Fibroblast of lung (primary cell): ENCODE measurements at places on chromosomes 6 and 20. TPM values are rescaled to one million over a fixed set of nuclear protein-coding genes. Genes with fewer than 3 reads are reported as not detected.

DNA sequence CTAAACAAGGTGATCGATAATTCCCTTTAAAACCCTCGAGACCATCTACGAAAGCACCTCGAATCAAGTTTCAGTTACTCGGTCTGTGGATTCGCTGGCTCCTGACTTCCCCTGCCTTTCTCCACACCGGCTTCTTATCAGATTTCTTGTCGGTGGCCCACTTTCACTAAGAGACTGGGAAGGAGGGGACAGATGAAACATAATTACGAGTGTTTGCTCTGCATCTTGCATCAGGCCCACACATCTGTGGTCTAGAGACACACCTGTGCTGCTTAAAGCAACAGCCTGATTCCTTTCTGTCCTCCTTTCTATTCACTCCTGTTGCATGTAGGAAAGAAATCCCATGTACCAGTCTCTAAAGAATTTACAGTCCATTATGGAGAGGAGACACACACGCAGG, 37.7 kb downstream of the INSM1 start:
- no peak for DNase-seq

- DNase-seq: peak; percentile 70
These were observed 88.4 kb downstream of the CDC5L start for GRCh38 chr6:44475779-44476434.

The MUC21 gene
- total RNA-seq: not detected in 2 replicates

The CRISP3 gene
- total RNA-seq: not detected in 2 replicates

GRCh38 chr20:25532971-25533391, 52.4 kb downstream of the NINL start:
- DNase-seq: peak; percentile 65

- no peak for DNase-seq
These were observed 10.5 kb upstream of the HSF2 start for GRCh38 chr6:122388945-122389344.

DNA sequence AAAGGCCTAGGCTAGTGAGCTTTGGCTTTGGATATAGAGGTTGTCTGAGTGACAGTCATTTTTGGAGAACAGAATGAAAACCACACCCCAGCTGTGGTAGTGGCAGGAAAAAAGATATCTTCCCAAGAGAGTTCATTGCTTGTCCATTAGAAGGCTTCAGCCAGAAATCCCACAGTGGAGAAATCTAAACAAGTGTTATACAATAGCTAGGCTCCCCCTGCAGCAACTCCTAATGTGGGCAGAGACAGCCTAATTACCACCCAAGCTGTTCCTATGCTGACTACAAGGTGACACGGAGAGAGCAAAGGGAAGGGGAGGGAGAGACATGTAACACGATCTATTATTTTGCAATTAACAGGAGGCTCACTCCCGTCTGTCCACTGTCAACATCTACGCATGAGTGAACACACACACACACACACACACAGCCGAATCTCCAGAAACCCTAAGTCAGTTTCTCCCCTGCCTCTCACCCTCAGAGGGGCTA, 147.5 kb upstream of the TCF21 start:
- peak; percentile 17 for DNase-seq

The TMEM244 gene
- total RNA-seq: not detected in 2 replicates

The SSR1 gene
- 55.7 and 65.6 TPM in 2 replicates for total RNA-seq

- DNase-seq: peak; percentile 63
These were observed 22.2 kb downstream of the TFEB start for GRCh38 chr6:41713159-41713649.

- no peak for DNase-seq
These were observed 171.8 kb upstream of the LAMA2 start for GRCh38 chr6:128711149-128711548.

The TRIM40 gene
- not detected in 2 replicates for total RNA-seq

DNA sequence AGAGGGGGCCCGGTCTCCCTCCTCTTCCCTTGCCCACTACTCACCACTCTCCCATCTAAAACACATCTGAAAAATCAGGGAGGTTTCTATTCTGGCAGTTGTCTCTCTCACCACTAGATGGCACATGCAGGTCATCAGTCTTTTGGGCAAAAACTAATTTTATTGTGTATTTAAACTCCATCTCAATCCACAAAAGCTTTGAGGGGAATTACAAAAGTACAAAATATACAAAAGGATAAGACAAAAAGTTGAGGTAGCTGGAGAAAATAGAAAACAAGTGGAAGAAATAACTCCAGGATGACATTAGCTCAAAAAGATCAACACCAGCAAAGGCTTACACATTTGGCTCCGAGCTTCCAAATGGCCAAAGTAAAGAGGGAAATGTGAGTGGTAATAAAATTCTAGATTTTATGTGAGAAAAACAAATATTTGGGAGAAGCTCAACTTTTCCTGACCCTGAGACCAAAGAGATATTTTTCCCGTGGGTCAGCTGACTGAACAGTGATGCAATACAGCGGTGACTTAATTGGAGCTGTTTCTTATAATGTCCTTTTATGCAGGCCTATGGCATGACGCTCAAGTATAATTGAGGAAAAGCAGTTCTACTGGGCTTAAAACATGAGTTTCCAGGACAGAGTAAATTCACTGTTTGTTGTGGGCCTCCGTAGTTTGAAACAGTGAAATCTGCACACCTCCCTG, 79.8 kb upstream of the CHD6 start:
- peak; percentile 42 for DNase-seq

GRCh38 chr6:139768196-139768595, 393.7 kb upstream of the CITED2 start:
- no peak for DNase-seq

The HRH3 gene
- total RNA-seq: not detected in 2 replicates

The PROCR gene
- 46.0 and 50.5 TPM in 2 replicates for total RNA-seq

DNA sequence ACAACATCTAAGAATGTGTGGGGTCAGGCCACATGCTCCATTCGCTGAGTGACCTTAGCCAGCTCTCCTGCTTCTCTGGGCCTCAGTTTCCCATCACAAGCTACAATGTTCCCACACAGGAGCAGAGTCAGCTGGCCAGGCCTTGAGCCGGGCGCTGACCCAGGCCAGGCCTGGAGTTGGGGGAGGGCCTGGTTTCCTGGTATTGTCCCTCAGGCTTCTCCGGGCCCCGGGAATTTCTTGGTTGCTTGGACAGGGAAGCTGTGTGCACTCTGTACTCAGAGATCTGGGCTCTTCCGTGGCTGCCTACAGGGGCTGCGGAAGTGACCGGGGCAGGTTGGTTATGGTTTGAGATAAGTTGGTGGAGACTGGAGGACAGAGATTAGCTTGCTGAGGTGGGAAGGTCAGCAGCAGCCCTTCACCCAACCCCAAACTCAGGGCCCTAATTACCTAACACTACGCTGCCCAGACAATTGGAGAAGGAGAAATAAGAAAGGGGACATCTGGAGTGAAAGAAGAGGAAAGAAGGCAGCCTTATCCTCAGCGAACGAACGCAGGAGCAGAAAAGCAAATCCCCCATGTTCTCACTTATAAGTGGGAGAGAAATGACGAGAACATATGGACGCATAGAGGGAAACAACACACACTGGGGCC, 6.2 kb downstream of the TGM2 start:
- no peak for DNase-seq

The DNAH8 gene
- under 0.01 TPM in 2 replicates for total RNA-seq

The RAET1L gene
- total RNA-seq: not detected in 2 replicates

The TSHZ2 gene
- total RNA-seq: 2.6 and 5.4 TPM in 2 replicates

GRCh38 chr6:19356692-19357091, 480.5 kb upstream of the ID4 start:
- no peak for DNase-seq

GRCh38 chr20:38804682-38805501, 605 bp upstream of the PPP1R16B start:
- no peak for DNase-seq

DNA sequence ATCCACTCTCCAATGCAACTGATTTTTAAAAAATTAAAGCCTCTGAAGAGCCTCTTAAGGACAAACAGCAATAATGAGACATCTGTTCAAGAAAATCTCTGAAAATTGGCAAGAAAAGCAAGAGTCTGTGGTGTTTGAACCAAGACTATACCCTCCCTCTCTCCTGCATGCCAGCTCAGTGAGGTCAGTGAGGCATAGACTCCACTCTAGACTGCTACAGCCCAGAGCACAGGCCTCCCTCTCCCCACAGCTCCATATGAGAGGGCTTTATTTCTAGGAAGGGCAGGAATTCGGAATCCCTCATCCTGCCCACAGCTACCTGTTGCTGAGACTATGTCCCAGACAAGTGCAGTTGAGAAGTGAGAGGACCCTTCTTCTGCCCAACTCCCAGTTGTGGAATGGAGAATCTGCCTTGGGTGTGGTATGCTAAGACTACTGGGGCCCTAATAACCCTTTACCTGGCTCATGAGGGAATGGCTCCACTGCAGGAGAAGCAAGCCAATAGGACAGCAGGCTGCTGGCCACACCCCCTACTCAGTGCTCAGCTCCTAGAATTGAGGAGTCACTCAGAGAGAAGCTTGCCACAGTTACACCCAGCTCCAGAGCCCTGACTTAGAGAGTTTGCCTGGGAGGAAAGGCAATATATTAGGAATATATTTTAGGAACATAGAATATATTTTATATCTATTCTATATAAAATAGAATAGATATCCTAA, 22.7 kb upstream of the HLA-DQA1 start:
- DNase-seq: no peak

The TBC1D22B gene
- 8.2 and 9.7 TPM in 2 replicates for total RNA-seq

DNA sequence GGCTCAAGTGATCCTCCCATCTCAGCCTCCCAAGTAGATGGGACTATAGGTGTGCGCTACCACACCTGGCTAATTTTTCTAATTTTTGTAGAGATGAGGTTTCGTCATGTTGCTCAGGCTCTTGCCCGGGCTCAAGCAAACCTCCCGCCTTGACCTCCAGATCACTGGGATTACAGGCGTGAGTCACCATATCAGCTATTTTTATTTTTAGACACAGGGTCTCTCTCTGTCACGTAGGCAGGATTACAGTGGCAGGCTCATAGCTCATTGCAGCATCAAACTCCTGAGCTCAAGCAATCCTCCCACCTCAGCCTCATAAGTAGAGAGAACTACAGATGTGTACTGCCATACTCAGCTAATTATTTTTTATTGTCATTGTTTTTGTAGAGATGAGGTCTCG, 41.7 kb downstream of the SLC23A2 start:
- DNase-seq: no peak
